ENCODE measurements at places on chromosomes 4 and X.

GRCh38 chr4:2925931-2926860 lies 37.0 kb downstream of the NOP14 start:
- no peak for DNase-seq

DNA sequence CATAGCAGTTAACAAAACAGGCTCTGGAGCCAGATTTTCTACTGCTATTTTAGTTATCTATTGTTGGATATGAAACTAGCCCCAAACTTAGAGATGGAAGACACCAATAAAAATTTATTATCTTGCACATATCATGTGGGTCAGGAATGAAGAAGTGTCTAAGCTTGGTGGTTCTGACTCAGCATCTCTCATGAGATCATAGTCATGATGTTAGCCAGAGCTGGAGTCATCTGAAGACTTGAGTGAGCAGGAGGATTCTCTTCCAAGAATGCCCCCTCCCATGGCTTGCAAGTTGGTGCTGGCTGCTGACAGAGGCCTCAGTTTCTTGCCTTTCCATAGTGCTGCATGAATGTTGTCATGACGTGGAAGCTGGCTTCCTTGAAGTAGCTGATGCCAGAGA lies 68.2 kb upstream of the TAPT1 start:
- no peak for DNase-seq

- DNase-seq: no peak
Measured at GRCh38 chr4:30792601-30793000, 72.4 kb downstream of the PCDH7 start.

GRCh38 chr4:101348367-101348827 lies 1.1 kb upstream of the PPP3CA start:
- peak; percentile 7 for DNase-seq

DNA sequence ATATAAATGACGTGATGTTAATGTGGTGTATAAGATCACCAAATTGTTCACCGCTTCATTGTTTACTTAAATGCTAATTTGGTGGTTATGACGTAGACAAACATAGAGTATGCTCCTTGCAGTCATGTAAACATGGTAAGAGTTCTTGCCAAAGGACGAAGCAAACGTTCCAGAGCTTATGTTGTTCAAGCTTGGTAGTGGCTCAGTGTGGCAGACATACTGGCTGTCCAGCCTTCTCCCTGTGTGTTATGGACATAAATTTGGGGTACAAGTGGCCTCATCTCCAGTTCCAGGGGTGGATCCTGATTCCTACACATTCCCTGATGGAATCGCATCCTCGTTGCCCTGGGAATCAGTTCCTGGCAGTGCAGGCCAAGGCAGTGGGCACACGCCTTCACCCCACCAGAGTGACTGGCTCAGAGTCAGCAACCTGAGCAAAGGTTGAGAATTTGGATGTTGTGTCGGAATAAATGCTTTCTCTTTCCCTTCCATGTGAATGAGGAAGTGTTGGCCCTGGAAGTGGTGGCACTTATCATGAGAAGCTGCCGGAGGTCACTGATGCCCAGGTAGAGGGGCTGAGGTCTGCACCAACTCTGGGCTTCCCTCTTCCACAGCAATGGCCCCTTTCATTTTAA lies 25.4 kb downstream of the F11 start:
- DNase-seq: no peak

GRCh38 chrX:49269767-49270248 lies at the start of gene PPP1R3F:
Gene PPP1R3F (plus strand): TSS chrX:49269793. CDS start chrX:49269870, 77 bp downstream.
- DNase-seq: no peak

DNA sequence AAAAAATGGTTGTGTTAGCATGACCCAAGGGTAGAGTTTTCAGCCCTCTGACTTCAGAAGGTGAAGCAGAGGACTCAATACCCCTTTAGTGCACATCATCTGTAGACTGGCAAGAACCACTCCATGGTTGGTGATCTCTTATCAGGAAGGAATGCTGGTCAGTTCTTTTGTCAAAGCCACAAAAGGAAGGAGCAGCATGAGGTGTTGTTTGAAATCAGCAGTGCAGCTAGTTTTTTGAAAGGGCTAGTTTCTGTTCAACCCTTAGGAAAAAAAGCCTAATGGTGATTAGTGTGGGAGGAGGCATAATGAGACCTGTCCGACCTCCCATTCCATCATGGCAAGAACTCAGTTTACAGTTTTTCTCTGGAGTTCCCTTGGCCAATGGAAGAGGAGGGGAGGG lies 362.0 kb upstream of the CT83 start:
- DNase-seq: no peak

DNA sequence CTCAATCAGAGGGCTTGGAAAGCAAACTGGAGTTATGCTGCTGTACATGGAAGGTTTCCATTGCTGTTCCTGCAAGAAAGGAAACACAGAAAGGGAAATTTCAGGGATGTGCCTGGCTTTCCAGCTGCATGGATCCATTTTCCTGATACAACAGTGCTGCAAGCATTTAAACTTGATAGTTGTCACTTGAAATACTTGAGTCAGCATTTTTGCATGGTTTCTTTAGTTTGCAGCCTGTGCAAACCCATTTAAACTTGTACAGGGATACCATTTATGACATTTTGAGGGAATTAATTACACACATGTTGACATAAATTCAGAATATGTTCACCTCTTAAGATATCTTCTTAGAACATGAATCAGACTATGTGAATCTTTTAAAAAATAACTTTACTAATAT lies 131.1 kb upstream of the RASGEF1B start:
- DNase-seq: no peak

DNA sequence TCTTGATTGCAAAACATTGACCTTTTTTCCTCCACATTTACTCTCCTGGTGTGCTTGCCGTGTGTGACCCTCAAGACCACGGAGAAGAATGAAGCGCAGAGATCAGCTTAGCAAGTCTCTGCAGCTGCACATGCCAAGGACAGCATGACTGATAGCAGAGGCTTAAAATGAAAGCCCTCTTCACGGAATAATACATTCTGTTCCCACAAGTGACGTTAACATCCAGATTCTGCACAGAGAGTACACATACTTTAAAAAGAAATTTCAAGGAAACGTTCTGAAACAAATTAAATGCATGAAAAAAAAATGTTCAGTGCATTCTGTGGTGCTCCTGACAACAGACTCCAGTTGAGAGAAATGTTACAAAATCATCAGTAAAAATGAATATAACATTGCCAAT lies 60.9 kb downstream of the SLC7A11 start:
- DNase-seq: no peak

DNA sequence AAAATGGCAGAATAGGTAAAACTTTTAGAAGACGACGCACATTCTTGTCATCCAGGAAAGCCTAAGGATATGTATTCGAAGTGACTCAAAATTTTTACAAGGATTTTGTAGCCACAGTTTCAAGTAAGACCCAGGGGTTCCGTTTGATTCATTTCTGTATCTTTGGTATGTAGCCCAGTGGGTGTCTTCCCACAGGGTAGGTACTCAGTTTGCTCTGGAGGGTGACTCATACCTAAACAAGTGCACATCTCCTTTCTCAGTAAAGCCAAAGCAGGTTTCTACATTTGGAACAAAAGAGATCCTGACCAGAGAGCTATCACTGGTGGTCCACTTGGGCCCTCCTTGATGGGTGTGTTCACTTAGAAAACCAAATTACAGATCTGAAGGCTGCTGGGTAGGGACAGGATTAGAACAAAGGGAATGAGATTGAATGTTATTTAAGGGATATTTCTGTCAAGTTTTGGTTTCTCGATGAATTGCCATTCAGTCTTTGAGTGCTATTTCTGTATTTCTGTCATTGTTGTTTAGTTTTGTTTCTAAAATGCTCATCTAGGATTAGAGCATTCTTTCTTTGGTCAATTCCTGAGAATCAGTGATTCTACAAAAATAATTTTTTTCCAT lies 56.1 kb downstream of the PLS3 start:
- DNase-seq: no peak

- peak; percentile 50 for DNase-seq
Measured at GRCh38 chr4:185210102-185210981, 944 bp downstream of the SNX25 start.

- no peak for DNase-seq
Measured at GRCh38 chr4:65508168-65508567, 162.1 kb downstream of the EPHA5 start.

DNA sequence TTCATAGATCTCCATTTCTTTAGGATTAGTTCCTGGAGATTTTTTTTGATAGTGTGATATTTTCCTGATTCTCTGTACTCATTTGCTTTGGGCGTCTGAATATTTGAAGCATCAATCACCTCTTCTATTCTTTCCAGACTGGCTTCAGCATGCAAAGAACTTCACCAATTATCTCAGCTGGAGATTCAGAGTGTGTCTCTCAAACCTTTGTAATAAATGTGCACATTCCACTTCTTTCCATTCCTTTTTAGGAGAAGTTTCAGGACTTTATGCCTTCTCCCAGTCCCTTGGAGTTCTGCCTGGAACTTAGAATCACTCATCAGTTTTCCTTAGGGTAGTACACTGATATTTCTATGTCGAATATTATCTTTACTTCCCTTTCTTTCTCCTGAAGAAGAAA lies 334.8 kb downstream of the TEX13C start:
- DNase-seq: no peak

- no peak for DNase-seq
Measured at GRCh38 chrX:120334603-120335002, 23.3 kb upstream of the TMEM255A start.

DNA sequence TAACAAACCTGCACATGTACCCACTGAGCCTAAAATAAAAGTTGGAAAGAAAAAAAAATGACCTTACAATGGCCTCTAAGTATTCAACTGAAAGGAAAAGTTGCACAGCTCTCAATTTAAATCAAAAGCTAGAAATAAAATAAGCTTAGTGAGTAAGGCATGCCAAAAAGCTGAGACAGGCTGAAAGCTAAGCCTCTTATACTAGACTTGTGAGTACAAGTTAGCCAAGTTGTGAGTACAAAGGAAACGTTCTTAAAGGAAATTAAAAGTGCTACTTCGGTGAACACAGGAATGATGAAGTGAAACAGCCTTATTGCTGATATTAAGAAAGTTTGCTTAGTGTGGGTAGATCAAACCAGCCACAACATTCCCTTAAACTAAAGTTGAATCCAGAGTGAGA lies 707.9 kb upstream of the PITX2 start:
- no peak for DNase-seq

DNA sequence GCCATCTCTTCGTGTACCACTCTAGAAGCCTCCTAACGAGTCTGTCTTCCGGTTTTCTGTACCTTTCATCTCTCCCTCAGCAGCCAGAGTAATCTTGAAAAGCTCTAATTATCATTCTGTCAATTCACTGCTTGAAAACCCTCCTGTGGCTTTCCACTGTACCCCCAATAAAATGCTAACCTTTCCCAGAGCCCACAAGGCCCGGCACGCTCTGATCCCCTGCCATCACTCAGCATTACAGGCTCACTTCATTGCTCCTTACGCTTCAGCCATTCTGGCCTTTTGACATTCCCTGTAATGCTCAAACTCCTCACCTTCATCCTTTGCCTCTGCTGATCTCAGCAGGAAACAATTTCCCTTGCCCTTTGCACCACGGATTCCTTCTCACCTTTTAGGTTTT lies 112.9 kb downstream of the ARHGAP10 start:
- DNase-seq: no peak

GRCh38 chr4:86247320-86247719 lies 112.5 kb downstream of the MAPK10 start:
- no peak for DNase-seq
